ENCODE measurements at places on chromosomes 3 and 15.

GRCh38 chr15:91782221-91782620, 71.3 kb upstream of the SLCO3A1 start:
- DNase-seq, result no peak

GRCh38 chr3:71881732-71882131, 96.8 kb upstream of the PROK2 start:
- DNase-seq, result no peak

- no peak for DNase-seq
These were observed 12.8 kb downstream of the MAN2A2 start for GRCh38 chr15:90915808-90916440.

- no peak for DNase-seq
These were observed 144.0 kb upstream of the PTPRG start for GRCh38 chr3:61417352-61417751.

GRCh38 chr3:71905426-71905825, 120.5 kb upstream of the PROK2 start:
- DNase-seq, result no peak

DNA sequence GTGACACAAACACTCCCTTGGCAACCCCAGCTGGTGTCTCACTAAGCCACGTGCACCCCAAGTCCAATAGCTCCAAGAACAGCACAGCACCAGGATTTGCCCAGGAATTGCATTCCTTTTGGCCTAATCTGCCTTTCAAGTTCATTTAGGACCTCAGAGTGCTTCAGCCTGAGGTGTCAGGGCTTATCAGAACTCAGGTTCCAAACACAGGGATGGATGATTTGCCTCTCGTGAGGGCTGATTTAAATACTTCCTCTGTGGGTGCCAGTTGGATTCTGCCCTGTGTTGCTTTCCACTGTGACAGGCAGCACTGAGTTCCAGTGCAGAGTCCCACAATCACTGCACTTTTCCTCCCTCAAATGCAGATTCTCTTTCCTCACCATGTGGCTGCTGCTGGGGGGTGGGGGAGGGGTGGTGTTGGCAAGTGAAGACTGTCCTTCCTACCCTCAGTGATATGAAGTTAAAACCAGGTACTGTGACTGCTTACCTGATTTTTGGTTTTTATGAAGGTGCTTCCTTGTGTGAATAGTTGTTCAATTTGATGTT, 204.3 kb upstream of the STAC start:
- DNase-seq, result no peak

GRCh38 chr3:44072601-44073540, 168.8 kb upstream of the TOPAZ1 start:
- DNase-seq, result no peak

- DNase-seq, result no peak
These were observed 375.3 kb downstream of the OCA2 start for GRCh38 chr15:27723821-27724220.

GRCh38 chr15:88571852-88572259, 25.4 kb upstream of the DET1 start:
- no peak for DNase-seq

GRCh38 chr3:72158639-72159326, 373.8 kb upstream of the PROK2 start:
- no peak for DNase-seq

GRCh38 chr3:32882603-32883025, 64.8 kb downstream of the TRIM71 start:
- DNase-seq, result no peak

- DNase-seq, result no peak
These were observed 569 bp upstream of the ALDH1A3 start for GRCh38 chr15:100879061-100879463.

- DNase-seq, result no peak
These were observed 44.0 kb downstream of the EIF4E3 start for GRCh38 chr3:71681224-71681668.

DNA sequence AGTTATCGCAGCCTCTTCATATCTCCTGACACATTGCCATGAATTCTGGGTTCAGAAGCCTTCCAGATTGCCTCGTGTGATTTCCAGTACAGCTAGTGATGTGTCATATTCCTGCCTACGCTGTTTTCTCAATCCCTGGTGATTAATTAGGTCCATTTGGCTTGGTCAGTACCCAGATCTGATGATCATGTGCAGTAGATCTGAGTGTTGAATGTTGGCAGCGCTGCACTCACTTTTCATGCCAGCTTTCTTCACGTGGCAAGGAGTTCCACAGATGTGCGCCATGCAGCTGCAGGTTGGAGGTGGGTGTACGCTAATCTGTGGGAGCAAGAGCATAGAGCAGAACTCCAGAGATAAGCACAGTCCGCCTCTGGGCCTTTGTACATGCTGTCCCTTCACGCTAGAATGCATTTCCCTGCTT, 86.9 kb upstream of the COL6A5 start:
- no peak for DNase-seq

GRCh38 chr3:97949743-97950142, 22.5 kb downstream of the RIOX2 start:
- DNase-seq, result no peak

DNA sequence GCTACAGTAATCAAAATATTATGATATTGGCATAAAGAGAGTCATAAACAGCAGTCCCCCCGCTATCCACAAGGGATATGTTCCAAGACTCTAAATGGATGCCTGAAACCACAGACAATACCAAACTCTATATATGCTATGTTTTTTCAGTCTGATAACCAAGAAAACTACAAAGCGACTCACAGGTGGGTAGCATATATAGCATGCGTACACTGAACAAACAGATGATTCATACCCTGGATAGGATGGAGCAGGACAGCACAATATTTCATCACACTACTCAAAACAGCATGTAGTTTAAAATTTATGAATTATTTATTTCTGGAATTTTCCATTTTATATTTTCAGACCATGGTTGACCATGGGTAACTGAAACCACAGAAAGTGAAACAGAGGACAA, 87.0 kb upstream of the PPP2R3A start:
- no peak for DNase-seq

DNA sequence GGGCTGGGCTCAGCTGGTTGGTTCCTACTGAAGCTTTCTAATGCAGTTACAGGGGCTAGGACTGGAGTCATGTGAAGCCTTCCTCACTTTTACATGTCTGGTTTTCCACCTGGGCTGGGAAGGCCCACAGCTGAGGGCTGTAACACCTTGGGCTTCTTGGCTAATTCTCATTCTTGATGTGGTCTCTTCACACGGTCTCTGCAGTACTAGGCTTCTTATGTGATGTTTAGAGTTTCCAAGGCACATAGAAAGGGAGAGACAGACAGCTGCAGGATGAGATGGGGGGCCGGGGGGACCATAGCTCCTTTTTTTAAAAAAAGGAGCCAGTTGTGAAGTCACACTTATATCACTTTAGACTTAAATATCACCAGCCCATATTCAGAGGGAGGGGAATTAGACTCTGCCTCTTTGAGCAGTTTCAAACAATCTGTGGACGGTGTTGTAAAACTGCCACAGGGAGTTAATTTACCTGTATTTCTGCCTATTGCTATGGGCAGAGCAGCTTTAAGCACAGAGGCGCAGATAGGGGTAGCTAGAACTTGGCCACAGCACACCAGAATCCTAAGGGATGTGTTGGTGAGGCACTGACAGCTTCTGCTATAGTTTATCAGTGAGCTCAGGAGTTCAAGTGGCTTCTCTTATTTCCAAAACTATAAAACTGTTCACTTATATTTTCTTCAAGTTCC, 46.7 kb downstream of the NKIRAS1 start:
- DNase-seq, result no peak

GRCh38 chr3:194638991-194639605, 5.9 kb upstream of the TMEM44 start:
- no peak for DNase-seq

- DNase-seq, result no peak
These were observed 50.2 kb downstream of the TGM4 start for GRCh38 chr3:44924457-44925084.

- no peak for DNase-seq
These were observed 467.5 kb upstream of the ARL6 start for GRCh38 chr3:97297032-97297431.

DNA sequence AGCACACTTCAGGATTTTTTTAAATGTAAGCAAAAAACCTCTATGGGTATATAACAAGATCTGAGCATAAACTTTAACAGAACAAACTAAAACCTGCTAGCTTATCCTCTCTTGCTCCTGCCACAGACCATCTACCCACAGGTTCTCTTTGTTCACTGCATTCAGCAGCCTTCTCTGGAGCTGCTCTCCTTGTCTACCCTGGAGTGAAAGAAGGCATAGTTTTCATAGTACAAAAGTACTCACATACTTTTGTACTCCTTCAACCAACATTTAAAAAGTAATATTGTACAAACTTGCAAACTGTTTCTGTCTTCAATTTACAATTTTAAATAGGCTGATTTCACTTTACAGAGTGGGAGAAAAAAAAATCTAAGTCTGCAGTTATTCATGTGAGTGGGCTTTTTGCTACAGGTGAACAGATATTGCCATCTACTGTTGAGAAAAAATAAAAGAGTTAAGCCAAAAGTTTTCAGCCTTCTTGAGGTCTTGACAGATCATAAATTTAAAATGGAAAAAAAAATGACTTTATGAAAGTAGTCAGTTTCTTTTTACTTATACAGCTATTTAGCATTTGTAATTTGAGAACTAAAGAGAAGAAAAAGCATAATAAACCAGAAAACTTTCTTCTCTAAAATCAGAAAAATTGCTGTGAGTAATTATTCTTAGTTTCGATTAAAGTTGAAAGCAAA, 20.4 kb downstream of the TERC start:
- DNase-seq, result no peak

- no peak for DNase-seq
These were observed 2.2 kb upstream of the LTF start for GRCh38 chr3:46466871-46467403.

DNA sequence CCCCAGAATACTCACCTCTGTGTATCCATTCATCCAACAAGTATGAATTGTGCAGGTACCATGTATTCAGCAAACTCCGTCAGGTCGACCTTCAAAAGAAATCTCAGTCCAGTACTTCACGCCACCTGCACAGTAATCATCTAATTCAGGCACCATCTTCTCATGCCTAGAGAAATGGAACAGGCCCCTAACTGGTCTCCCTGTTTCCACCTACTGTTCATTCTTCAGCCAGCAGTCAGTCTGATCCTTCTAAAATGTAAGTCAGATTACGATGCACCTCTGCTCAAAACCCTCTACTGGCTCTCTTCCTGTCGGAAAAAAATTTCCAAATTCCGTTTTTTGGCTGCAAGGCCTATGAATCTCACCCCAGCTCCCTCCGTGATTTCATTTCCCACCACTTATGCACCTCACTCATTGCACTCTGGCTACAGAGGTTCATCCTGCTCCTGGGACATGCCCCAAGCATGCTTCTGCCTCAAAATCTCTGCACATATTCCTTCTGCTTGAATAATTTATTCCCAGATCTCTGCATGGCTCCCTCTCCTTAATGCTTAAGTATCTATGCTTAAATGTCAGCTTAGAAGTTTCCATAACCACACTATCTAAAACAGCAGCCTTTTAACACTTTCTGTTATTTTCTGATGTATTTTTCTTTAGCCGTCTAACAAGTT, 47.5 kb upstream of the PPP2R3A start:
- DNase-seq, result no peak

All from forelimb muscle (tissue), 1 donor.